ENCODE measurements at places on chromosomes 13 and 19.

DNA sequence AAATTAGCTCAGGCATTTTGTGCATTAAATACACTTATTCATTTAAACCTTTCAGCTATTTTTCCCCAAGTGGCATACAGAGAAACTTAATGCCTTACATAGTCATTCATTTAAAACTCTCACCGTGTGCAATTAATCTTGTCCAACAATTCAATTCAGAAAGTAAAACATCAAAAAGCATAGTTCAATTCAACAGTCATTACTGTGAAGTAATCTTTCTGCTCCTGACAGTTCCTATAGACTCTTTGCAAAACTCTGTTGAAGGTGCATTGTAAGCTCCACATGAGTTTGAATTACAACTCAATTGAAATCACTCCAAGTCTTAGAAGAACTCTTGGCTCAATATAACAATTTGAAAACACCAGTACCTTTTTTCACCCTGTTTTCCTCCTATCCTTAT lies 228.3 kb downstream of the DACH1 start:
- no peak for DNase-seq

DNA sequence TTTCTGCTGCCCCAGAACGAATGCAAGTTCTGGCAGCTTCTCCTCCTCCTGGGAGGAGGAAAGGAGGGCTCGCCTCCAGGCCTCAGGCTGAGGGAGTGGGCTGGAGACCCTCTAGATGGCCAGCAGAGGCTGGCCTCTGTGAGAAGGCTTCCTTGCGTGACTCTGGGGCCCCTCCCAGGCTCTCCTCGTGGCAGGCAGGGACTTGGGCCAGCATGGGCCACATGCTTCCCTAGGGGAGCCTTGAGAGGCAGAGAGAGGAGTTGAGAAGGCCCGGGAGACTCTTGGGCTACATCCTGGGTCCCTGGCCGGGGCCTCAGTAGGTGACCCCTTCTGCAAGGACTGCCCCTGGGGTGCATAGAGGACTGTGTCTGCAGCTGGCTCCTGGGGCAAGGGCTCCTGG lies 25.9 kb downstream of the LYL1 start:
- DNase-seq: no peak

DNA sequence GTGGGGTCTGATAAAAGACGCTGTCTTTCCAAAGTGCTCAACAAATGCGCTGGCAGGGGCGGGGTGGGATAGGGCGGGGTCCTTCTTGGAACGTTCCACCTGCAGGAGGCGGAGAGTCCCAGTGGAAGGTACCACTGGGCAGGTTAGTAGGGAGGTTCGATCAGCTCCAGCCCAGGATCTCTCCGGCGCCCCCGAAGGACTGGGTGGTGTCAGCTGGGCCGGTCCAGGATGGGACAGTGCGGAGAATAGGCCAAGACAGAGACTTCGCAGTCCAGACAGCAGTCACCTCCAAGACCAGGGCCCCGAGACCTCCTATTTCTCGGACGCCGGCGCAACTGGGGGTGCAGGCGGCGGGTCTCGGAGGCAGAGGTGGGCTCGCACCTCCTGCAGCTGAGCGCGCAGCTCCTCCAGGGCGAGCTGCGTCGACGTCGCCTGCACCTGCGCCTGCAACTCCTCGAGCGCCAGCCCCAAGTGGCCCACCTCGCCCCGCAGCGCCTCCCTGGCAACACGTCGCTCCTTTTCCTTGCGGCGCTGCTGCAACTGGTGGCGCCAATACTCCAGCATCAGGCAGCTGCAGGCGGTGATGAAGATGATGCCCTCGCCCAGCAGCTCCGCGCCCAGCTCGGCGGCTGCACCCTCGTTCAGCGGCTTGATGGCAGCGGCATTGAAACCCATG lies 21.6 kb downstream of the VASP start:
- DNase-seq: no peak

DNA sequence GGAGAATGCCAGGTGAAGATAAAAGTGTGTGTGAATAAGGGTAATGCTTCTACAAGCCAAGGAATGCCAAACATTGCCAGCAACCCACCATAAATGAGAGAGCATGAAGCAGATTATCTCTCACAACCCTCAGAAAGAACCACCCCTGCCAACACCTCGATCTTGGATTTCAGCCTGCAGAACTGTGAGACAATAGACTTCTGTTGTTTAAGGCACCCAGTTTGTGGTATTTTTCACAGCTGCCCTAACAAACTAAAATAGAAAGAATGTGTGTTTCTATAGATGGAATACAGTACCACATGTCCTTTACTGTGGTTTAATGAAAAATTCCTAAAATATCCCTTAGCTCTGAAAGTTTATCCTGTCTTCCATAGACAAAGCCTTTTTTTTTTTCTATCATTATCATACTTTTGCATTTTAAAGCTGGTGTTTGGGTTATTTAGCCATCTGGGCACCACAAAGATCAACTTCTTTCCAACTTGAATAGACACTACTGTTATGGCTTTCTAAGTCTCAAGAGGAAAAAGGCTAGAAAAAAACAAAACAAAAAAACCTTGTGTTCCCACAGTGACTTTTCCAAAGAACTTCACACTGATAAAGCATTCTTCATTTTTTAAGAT lies 505.6 kb downstream of the KCTD12 start:
- DNase-seq: no peak

Data from stimulated activated CD4-positive, alpha-beta T cell treated with anti-CD3 and anti-CD28 coated beads, Interleukin-1b, Interleukin-23, amount 100 ng/mL, for 4 hours (primary cell).